ENCODE measurements at places on chromosomes 2 and 18. TPM values are rescaled to one million over a fixed set of nuclear protein-coding genes. Genes with fewer than 3 reads are reported as not detected.

- no peak for DNase-seq
Measured at GRCh38 chr2:216130346-216130971, 21.3 kb downstream of the XRCC5 start.

DNA sequence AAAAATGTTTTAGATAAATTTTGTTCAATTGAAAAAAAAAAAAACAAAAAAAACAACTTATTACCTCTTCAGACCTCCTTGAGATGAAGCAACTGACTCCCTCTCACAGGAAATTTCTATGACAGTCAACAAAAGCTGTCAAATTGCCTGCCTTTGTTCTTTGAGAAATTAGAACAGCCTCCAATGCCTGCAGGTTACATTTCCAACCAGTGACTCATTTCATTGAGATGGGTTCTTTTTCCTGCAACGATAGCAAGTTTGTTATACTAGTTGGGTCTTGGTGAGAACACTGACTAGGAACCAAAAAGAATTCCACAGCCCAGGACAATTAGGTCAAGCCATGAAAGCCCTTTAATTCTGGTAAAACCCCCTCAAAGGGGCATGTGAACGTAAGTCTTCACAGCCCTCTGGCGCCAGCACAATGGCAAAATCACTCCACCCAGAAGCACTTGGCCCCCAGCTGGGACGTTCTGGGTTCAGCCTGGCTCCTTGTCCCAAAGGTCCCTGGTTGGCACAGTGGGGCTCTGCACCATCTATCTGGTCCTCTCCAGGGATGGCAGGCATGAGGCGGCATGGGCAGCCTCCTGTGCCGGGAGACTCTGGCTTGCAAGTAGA, 87.0 kb downstream of the SPP2 start:
- DNase-seq, result no peak

CCDC88A gene
- 53.4 TPM for polyA plus RNA-seq

- DNase-seq, result no peak
Measured at GRCh38 chr18:61847164-61847791, 45.5 kb downstream of the RNF152 start.

SIX2 gene
- 44.4 TPM for polyA plus RNA-seq

GNAL gene
- polyA plus RNA-seq, result 3.6 TPM

DNA sequence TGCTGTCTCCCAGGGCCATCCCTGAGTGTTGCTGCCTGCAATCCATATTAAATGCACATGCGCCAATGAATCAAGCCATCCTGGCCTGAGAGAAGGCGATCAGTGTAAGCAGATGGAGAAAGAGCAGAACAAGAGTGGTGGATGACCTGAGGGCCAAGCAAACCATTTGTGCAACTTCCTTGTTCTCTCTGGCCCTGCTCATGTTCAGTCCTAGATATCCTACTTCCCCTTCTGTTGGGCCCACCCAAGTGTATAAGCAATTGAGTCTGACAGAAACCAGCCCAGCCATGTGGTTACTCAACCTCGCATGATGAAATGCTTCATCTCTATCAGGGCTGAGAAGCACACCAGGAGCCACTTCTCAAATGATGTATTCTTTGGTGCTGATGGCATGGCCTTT, 383.1 kb upstream of the ID2 start:
- no peak for DNase-seq

DNA sequence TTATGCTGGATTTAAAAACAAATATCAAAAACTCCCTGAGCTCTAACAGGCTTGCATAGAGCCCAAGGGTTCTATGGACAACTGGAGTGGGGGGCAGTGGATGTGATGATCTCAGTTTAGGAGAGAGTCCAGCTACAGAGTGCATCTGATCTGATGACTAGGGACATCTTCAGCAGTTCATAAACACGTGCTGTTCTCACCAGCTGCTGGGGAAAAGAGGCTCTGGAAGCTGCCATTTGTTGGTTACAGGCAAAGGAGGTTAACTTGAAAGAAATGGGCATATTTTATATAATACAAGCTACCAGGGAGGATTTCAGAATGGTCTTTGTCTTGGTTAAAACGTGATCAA, 36.0 kb upstream of the ZNF396 start:
- no peak for DNase-seq

DNA sequence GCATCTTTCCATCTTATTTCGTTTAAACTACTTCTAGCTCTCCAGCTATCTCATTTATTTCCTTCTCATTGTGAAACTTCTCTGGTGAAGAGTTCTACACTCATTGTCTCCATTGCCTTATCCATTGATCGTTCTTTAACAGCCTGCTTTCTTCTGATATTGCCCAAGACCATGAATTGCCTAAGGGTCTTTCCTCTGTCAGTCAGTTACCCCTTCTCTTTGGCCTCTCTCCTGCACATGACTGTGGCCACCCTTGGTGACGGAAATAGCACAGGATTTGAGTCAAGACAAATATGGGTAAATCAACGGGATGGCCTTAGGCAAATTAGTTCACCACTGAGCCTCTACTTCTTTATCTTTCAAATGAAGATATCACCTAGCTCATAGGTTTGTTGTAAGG, 26.6 kb downstream of the NHEJ1 start:
- DNase-seq, result no peak

ACP1 gene
- 163 TPM for polyA plus RNA-seq

DNA sequence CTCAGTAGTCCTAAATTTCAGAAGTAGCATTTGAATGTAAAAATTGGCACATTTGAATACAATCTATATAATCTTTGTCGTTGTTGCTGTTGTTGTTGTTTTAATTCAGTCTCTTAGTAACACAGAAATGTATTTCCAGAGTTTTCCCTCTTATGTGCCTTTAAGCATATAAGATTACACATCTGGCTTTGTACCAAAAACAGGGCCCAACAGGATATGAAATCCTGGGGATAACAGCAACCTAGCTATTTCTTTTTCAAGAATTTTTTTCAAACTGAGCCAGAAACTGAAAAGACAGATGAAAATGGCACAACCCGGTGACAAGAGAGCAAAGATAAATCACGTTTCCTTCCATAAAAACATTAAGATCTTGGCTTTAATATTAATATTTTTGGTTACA, 906.7 kb downstream of the NRXN1 start:
- DNase-seq, result no peak

DNA sequence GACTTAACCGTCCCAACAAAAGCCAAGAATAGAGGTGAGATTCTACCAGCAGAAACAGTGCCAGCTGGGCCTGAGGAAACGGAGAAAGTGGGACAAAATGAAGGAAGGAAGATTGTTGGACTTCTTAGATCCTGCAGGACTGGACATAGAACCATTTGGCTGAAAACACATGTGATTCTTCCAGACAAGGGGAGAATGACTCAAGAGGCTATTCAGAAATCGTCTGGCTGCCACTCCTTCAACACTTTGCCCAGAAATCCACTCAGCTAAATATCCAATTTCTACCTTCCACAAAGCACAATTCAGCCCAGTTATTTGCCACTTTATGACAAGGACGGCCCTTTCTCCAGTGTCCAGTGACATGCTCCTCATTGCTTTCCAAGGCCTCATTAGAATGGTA, 61.6 kb downstream of the SNORC start:
- DNase-seq, result no peak

Data from left renal cortex interstitium (tissue), 4 donors.